ENCODE measurements at places on chromosomes 2 and 18.

- no peak for DNase-seq
Measured at GRCh38 chr18:63940008-63940407, 9.1 kb upstream of the HMSD start.

GRCh38 chr2:46971929-46972328 lies 56.3 kb upstream of the MCFD2 start:
- DNase-seq = no peak

GRCh38 chr2:44291281-44292248 lies 16.3 kb downstream of the SLC3A1 start:
- DNase-seq = peak; percentile 27

DNA sequence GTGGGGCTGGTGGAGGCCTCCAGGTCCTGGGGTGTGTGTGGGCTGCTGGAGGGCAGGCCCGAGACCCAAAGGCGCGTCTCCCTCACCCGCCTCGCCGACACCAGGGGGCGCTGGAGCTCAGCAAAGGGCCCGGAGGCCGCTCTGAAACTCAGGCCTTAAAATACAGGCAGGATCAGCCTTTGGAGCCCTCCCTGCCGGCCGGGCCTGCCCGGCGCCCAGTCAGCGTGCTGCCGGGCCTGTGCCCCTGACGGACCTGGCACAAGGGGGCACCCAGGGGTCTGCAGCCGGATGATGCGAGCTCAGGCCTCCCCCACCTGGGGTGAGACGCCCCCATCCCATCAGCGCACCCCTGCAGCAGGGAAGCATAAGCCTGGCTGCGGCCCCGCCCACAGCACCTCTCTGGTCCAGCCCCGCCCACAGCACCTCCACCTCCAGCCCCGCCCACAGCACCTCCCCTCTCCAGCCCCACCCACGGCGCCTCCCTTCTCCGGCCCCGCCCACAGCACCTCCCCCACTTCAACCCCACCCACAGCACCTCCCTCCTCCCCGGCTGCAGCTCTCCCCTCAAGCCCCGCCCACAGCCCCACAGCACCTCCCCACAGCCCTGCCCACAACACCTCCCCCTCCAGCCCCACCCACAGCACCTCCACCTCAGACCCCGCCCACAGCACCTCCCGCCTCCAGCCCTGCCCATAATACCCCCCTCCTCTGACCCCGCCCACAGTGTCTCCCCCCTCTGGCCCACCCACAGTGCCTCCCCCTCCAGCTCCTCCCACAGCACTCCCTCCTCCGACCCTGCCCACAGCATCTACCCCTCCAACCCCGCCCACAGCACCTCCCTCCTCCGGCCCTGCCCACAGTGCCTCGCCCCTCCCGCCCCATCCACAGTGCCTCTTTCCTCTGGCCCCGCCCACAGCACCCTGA lies 92.8 kb upstream of the OTOS start:
- DNase-seq = peak; percentile 94

DNA sequence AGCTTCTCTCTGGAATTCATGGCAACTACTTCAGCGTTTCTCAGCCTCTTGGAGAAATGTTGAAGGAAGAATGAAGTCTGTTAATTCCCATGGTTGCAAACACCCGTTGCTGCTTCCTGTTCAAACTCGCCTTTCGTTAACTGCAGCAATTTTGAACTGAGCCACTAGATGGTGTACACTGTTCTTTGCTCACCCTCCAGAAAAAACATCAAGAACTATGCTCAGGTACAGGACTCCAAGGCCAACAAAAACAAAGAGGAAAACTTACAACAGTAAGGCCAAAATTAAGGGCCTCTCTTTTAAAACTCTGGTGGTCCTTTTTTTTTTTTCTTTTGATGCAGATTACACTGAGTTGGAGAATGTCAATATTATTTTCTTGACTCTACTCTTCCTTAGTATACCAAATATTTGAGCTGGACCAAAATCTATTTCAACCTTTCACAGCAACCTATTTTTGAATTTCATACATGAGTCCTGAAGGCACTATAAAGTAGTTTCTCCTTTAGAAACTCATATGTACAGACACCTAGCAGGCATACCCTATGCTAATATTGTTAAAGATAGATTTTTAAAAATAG lies 58.2 kb downstream of the KLHL14 start:
- DNase-seq = peak; percentile 77

- peak; percentile 49 for DNase-seq
Measured at GRCh38 chr2:220104871-220105351, 477.5 kb downstream of the SLC4A3 start.

DNA sequence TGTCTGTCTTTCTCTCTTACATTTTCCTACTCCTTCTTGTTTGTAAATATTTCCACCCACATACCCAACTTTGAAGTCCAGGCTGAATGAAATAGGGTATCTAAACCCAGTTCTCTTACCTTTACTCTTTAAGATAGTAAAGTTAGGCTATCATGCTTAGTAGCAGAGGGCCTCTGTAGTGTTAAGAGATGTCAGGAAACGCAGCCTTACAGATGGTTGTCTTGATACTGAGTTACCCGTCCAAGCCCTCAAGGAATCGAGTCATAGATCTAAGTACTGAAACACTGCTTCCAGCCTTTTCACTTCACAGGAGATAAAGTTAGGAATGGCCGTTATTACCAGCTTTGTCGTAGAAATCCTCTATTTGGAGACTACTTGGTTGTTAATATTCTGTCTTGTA lies 24.3 kb downstream of the MRPS9 start:
- DNase-seq = no peak

- no peak for DNase-seq
Measured at GRCh38 chr2:197152451-197153228, 157.9 kb downstream of the ANKRD44 start.

- no peak for DNase-seq
Measured at GRCh38 chr2:199692489-199692888, 158.5 kb downstream of the FTCDNL1 start.

- DNase-seq = no peak
Measured at GRCh38 chr18:78419171-78419570, 560.4 kb upstream of the SALL3 start.

DNA sequence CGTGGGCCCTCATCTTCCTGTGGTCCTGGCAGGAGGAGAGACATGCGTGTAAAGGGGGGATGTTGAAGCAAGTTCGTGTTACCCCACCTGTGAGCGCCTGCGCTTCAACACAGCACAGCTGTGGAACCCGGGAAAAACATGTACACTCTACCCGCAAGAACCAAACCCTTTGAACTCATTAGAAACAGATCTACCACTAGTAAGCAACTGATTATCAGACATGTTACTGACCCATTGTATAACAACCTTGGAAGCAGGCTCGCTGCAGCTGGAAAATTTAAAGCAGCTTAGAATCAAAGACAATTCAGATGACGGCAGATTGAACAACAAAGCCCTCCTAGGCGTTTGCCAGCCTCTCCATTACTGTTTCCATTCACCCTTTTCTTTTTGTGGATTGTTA lies 771.7 kb upstream of the SALL3 start:
- peak; percentile 66 for DNase-seq

DNA sequence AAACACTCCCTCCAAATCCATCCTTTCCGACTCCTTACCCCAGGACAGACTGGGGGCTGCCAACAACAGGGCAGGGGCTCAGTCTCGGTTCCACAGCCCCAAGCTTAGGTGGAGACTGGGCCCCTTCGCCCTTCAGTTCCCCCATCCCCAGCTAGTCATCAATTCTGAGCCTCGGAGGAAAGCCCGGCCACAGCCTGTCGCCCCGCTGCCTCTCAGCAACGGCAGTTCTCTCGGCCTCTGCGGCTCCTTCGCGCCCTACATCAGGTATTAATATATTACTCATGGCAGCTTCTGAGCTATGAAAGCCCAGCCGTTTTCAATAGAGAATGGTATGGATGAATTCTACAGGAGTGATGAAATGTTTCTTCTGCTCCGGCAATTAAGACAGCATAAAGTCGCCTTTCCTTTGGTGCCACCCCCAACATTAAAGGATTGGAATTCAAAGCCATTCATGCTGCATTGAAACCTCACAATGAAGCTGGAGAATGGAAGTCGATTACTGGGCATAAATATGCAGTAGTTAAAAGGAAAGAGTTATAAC lies 2.8 kb downstream of the HDAC4 start:
- DNase-seq = no peak

DNA sequence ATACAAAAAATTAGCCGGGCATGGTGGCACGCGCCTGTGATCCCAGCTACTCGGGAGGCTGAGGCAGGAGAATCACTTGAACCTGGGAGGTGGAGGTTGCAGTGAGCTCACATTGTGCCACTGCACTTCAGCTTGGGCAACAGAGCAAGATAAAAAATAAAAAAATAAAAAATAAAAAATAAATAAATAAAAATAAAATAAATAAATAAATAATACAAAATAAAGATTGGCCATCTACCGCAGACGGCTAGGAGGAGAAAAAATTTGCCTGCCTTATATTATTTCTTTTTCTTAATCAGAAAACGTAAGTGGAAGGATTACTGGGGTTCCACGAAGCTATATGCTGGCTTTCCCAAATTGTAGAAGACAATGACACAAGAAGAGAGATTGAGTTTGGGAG lies 229.7 kb downstream of the EPHA4 start:
- no peak for DNase-seq

GRCh38 chr2:119229716-119230115 lies 6.1 kb downstream of the STEAP3 start:
- no peak for DNase-seq

- no peak for DNase-seq
Measured at GRCh38 chr18:55477499-55477859, 110.5 kb downstream of the TCF4 start.

DNA sequence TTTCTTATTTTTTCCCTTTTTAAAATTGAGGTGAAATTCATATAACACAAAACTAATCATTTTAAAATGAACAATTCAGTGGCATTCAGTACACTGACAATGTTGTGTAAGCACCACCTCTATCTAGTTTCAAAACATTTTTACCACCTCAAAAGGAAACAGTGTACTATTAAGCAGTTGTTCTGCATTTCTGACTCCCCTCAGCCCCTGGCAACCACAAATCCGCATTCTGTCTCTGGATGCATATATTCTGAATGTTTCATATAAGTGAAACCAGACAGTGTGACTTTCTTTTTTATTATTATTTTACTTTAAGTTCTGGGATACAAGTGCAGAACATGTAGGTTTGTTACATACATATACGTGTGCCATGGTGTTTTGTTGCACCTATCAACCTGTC lies 19.2 kb upstream of the TANK start:
- DNase-seq = no peak

DNA sequence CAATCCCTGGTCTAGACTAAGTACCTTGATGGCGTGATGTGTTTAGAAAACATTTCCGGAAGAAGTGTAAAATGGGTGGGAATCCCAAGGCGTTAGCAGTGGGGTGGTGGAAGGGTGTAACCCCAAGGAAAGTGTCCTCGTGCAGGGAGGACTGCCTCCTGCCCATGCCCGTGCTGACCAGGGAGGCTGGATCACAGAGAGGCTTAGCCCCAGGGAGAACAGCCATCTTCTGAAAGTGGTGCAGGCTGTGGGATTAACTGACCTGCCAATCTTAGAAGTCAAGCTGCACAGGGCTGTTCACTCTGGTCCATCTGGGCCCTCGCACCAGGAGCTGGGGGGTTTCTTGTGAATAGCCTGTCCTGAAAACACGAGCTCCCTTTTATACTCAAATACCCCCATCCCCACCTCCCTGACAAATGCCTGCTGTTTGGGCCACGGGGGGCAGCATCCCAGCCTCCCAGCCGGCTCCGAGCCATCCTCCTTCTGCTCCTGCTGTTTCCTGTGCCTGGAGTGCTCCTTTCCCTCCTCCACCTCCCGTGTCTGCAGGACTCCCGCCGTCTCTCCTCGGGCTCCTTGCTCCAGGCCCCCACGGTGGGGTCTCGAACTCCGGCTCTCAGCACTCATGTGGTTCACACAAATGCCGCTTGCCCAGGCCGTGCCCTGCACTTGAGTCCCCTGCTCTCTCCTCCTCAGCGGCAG lies 52.1 kb upstream of the PXDN start:
- DNase-seq = no peak

DNA sequence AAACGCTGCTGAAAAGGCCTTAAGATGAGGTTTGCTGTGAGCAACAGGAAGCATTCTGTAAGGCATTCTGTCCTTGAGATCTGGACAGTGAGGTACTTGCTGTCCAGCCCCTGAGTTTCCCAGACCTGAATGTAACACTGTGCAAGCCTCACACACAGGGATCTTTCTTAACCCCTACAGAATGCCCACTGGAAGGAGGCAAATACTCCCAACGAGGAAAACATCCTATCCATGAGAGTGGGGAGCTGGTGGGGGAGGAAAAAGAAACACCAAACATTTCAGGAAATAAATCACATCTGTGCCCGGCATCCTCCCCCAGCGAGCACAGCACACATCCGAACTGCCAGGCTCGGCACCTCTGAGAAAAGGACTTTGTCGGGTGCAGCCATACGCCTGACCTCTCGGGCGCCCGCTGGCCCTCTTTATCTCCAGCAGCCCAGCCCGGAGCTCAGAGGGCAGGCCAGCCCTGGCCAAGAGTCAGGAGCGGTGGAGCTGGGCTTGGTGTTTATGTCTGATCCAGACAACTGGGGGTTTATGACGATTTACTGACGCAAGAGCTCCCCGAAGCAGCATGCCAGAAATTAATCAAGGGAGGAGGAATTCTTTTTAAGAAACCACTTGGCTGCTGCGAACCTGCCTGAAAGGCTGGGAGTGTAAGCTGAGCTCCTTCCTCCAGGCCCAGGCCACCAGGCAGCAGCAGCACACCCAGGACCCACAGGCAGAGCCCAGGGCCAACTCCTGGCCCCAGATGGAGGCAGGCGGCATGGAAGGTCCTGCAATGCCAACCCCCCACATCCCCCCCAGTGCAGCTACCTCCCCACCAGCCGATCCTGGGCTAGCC lies 72.2 kb downstream of the HDAC4 start:
- DNase-seq = peak; percentile 32

DNA sequence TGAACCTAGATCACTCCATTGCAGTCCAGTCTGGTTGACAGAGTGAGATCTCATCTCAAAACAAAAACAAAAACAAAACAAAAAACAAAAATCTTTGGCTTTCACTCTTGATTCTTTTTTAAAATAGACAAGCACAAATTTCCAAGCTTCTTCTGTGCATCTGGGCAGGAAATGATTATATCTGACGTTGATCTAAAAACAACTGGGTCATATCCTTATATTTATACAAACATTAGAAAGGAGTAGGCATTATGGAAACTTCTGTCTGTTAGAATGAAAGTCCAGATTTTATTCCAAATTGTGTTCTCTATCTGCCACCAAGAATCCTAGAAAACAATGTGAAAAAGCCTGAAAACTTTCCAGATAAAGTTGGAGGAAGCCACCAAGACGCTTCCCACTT lies 26.2 kb upstream of the PMAIP1 start:
- DNase-seq = no peak

GRCh38 chr2:37391711-37392110 lies 47.3 kb downstream of the QPCT start:
- no peak for DNase-seq

DNA sequence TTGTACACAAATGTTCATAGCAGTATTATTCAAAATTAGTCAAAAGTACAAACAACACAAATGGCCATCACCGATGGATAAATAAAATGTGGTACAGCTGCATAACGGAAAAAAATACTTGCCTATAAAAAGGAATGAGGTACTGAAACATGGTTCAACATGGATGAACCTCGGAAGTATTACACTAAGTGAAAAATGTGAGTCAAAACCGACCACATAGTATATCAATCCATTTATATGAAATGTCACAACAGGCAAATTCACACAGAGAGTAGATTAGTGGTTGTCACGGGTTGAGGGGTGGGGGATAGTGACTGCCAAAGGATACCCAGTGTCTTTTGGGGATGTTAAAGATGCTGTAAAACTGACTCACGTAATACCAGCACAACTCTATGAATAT lies 3.5 kb downstream of the SS18 start:
- no peak for DNase-seq
